ENCODE measurements at places on chromosomes 11 and 22.

DNA sequence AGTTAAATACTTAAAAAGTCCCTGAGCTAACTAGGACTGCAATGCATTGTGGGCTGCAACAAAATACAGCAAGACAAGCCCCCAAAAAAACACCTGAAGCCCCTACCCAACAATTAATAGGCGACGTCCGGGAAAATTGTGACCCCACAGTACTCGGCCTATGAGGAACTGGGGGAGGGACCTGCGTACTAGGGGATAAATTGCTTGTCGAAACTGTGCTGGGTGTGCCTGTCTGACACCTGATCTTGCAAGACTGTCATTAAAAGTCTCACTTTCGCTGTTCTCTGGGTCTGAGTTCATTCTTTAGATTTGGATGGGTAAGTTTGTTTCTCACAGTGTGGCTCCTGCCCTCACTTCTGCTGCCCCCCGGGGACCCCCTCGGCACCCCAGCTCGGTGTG is 15.2 kb downstream of the TANGO2 start:
- DNase-seq = no peak

DNA sequence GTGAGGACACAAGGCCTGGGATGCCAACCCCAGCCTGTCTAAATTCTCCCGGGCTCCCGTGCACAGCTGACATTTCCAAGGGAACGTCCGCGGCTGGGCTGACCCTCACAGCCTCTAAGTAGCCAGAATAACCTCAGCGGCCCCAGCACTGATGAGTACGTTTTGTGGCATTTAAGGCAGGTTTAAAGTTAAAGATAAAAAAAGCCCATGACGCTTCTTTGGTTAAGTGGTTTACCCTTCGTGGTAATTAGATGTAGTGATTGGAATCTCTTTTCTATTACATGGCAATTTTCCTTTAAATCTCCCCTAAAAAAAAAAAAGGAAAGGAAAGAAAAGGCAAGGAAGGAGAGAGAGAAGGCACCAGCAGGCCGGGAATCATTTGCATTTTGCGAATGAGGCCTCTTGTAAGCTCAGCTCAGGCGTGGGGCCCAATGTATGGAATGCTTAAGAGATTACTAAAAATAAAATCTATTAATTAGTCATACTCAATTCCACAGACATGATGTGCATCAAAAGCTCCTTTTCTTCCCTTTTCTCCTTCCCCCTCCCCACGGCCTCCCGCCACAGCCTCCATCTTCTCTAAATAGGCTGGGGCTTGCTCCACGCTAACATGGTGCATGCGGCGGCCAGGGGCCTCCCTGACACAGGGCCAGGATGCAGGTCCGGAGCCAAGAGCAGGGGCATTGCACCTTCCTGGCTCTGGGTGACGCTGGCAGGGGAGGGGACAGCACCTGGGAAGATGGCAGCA is 44.1 kb downstream of the MACROD1 start:
- DNase-seq = no peak

GRCh38 chr11:118156531-118157185 is 4.0 kb upstream of the SCN4B start:
- no peak for DNase-seq

- DNase-seq = no peak
Observed at GRCh38 chr11:101444164-101444563, 139.6 kb downstream of the TRPC6 start.

GRCh38 chr11:95459291-95460042 is 228.5 kb upstream of the SESN3 start:
- DNase-seq = no peak

DNA sequence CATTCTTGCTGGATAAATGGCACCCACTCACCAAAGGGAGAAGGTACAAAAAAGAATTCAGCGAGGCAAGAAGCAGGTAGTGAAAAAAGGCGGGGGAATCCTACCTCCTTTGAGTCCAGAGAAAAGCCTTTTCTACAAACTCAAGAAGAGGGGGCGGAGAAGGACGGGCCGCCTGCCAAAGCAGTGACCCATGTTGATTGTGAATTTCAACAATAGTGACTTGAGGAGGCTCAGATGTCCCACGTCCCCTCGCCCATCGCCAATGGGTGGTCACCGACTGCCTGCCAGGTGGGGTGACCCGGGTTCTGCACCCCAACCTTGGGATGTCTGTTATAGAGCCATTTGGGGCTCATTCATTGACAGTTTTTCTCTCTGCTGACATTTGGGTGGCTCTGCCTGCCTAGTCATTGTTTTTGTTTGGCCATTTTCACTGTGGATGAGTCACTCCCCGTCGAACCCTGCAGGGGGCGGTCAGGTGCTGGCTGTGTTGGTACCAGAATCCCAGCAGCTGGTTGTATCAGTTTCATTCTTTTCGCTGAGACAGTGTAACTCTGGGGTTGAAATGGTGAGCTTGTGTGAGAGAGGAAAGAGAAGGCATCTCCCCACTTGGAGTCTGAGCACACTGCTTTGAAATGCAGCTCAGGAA is 163.4 kb upstream of the NCAM1 start:
- DNase-seq = peak; percentile 10
